ENCODE measurements at places on chromosomes 3 and 15.

- no peak for DNase-seq
These were observed 66.4 kb downstream of the DCUN1D1 start for GRCh38 chr3:182913889-182914288.

DNA sequence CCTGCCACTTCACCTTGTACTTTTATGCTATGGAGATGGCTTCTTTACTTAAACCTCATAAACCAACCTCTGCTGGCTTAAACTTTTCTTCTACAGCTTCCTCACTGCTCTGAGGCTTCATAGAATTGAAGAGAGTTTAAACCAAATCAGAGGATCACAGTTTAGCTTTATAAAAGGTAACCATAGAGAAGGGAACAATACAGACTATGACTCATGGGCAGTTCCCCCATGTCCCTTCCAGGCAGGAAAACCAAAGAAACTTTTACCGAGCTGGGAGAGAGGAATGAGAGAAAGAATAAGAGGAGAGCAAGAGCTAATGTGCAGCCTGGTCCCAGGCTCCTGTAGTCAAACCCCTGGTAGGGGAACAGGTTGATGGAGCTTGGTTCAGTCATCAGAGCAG, 53.9 kb upstream of the NEDD4 start:
- no peak for DNase-seq

- DNase-seq = no peak
These were observed 540.6 kb downstream of the NLGN1 start for GRCh38 chr3:173938159-173938558.

- DNase-seq = no peak
These were observed 31.3 kb downstream of the NMNAT3 start for GRCh38 chr3:139646512-139646911.

DNA sequence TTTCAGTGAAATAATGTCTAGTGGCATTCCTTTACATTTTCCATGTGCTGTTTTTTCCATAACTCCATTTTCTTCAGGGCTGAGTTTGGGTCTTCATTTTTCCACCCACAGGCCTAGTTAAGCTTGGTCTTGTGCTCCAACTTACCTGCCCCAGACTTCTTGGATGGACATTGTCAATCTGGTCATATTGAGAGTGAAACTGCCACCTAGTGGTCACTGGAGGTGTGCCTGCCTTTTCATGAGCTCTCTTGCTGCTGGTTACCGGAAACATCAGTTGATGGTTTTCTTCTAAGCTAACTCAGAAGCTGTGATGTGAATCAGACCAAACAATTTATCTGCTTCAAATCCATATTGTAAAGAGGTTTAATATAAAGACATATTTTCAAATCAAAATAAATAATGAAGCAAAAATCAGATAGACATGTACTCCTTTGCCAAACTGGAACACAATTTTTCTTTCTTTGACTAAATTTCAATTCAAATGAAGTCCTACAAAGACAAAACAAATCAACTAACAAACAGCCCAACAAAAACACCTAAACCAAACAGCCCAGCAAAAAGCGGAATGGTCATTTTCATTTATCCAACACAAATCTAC, 135.1 kb upstream of the RASGRP1 start:
- DNase-seq = peak; percentile 79

DNA sequence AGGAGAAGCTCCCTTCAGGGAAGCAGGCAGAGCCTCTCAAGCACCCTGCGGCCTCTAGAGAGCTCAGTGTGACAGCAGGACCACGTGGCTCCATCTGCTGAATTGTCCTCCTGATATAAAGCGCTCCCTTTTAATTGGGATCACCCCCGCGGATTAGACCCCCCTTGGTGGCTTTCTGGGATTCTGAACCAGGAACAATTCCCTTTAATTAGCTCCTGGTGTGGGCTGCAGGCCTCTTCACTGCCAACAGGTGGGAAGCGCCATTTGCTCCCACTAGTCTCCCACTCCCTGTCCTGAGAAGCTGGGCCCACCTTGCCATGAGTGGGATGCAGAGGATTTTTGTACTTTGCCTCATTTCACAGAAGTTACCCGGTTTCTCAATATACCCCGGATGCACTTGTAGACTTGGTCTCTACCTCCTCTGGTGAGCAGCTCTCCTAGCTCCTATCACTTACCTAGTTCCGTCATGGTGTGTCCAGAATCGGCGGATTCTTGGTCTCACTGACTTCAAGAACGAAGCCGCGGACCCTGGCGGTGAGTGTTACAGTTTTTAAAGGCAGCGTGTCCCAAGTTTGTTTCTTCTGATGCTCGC, 592 bp downstream of the PGPEP1L start:
- no peak for DNase-seq

DNA sequence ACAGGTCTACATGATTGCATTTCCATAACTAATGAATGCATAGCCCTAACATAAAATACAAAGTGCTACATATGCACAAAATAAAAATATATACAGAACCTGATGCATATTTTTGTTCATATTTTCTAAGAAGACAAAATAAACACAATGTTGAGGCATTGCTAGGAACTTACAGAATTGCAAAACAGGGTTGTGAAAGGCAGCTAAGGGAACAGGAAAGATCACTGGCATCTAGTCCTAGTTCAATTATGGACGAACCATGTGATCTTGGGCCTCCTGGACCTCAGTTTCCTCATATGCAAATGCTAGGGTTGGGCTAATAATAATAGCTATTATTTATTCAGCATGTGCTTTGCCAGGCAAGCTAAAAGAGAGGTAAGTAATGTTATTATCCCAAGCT, 15.5 kb upstream of the NCEH1 start:
- no peak for DNase-seq

GRCh38 chr3:187292181-187292580, 644 bp upstream of the MASP1 start:
- no peak for DNase-seq

Data from activated T-cell treated with anti-CD3 and anti-CD28 coated beads, Interleukin-2, amount 50 U/mL, for 48 hours (primary cell).